Coronary artery (tissue), 2 donors: ENCODE measurements at places on chromosomes 7 and 10.

DNA sequence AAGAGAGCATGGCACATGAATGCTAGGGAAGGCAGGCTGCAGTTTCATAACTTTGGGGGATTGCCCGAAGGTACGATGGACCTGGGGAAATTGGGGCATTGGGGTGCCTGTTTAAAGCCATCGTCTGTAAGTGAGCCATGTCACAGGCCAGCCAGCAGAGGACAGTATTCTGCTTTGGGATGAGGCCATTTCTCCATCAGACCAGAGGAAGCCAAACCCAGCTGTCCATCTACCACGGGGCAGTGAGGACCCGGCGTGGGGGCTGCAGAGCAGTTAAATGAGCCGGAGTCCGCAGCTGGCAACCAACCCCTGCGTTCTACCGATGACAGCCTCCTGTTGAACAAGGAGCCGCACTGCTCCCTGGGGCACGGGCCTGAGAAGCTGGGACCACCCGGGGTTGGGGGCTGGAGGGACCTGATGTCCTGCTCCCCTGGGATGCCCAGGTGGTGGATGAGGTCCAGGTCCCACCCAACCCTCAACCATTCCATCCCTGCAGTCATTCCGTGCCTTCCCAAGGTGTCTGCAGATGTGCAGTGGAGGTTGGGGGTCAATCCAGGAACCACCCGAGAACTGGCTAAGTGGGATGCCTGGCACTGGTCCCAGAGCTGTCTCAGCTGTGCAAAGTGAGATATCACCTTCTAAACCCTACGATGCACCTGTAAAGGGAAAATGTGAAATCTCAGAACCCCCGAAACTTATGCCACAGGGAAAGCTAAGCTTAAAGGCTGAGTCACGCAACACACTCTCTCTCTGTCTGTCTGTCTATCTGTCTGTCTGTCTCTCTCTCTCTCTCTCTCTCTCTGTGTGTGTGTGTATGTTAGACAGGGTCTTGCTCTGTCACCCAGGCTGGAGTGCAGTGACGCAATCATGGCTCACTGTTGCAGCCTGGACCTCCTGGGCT lies 12.1 kb upstream of the RHBDD2 start:
- DNase-seq, result no peak

DNA sequence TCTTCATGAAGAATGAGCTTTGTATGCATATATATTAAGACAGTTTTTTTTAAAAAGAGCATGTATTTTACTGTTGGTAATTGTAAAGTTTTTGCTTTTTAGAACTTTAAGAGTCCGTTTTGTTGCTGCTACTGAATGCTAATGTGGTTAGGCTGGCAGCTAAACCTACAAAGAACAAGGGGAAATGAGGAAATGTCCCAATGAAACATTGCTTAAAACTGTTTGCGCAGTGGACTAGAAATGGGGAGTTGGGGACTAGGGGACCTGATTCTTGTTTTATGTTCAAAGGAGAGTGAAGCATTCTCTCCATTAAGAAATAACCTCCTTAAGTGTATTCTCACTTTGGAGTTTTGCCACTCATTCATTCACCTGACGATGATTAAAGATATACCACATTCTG lies 5.7 kb downstream of the NRF1 start:
- no peak for DNase-seq

- DNase-seq, result no peak
Observed at GRCh38 chr7:24707988-24708615, 49.2 kb downstream of the GSDME start.

- no peak for DNase-seq
Observed at GRCh38 chr7:1141651-1142050, 18.3 kb downstream of the ZFAND2A start.

- DNase-seq, result no peak
Observed at GRCh38 chr10:110504111-110504735, 6.5 kb downstream of the DUSP5 start.

- DNase-seq, result no peak
Observed at GRCh38 chr10:118732245-118733165, 22.3 kb downstream of the CACUL1 start.

GRCh38 chr10:15336211-15336610 lies 34.9 kb downstream of the FAM171A1 start:
- no peak for DNase-seq

DNA sequence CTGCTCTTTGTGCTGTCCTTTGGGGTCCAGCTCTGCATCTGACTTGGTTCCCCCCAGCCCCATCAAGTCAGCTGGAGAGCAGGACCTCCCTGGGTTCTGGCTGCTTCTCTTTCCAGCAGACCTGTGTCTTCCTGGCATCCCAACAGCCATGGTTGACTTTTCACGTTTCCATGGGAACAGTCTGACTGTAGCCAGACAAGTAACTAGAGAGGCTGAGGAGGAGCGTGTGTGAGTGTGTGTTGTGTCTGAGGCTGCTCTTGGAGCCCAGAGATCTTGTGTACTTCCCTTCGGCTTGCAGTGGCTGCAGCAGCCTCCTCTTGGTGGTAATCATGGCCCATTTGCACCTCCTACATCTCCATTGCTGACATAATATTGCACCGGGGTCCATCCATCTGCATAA lies 332.0 kb downstream of the RPS24 start:
- no peak for DNase-seq

DNA sequence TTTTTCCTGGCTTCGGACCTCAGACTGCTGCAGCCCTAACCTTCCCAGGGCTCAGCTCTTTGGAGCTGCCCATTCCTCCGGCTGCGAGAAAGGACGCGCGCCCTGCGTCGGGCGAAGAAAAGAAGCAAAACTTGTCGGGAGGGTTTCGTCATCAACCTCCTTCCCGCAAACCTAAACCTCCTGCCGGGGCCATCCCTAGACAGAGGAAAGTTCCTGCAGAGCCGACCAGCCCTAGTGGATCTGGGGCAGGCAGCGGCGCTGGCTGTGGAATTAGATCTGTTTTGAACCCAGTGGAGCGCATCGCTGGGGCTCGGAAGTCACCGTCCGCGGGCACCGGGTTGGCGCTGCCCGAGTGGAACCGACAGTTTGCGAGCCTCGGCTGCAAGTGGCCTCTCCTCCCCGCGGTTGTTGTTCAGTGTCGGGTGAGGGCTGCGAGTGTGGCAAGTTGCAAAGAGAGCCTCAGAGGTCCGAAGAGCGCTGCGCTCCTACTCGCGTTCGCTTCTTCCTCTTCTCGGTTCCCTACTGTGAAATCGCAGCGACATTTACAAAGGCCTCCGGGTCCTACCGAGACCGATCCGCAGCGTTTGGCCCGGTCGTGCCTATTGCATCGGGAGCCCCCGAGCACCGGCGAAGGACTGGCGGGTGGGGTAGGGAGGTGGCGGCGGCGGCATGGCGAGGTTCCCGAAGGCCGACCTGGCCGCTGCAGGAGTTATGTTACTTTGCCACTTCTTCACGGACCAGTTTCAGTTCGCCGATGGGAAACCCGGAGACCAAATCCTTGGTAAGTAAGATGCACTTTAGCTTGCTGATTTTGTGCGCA lies at the start of gene PLXDC2:
TSS of gene PLXDC2 (plus strand) at position 22 of the 820 bp plus-strand sequence.
- peak; percentile 82 for DNase-seq
